ENCODE measurements at places on chromosomes 13 and 19.

- DNase-seq, result no peak
These were observed 31.8 kb downstream of the PEX11G start for GRCh38 chr19:7456964-7457541.

DNA sequence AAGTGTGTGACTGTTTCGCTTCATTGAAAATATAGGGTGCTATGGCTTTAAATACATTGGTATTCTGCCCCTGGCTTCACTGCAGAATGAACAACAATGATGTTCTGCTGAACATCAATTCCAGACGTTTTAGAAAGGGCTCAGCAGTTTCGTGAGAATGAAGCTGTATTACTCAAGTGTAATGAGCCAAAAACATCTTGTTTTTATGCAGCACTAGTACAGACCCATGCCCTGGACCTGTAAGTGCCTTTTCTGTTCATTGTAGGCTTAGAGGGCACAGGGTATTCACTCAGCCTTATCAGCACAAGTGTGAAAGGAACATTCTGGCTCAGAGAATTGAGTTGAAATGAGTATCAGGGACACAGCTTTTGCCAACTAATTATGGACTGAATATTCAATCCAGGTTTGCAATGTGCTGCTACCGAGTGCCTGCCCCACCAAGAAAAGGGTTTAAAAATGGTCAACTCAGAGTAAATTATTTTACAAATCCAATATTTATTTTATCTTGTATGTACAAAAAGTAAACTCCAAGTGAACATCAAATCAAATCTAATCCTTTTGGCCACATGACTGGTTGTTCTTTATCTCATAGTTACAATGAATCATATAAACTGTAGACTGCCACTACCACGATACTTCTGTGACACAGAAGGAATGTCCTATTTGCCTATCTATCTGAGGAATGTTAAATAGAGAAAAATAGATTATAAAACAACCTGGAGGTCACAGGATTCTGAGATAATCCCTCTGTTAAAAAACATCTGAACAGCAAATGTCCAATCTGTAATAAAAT, 362.8 kb downstream of the NALCN start:
- no peak for DNase-seq

GRCh38 chr19:24029941-24030636, 56.9 kb upstream of the ZNF254 start:
- no peak for DNase-seq

DNA sequence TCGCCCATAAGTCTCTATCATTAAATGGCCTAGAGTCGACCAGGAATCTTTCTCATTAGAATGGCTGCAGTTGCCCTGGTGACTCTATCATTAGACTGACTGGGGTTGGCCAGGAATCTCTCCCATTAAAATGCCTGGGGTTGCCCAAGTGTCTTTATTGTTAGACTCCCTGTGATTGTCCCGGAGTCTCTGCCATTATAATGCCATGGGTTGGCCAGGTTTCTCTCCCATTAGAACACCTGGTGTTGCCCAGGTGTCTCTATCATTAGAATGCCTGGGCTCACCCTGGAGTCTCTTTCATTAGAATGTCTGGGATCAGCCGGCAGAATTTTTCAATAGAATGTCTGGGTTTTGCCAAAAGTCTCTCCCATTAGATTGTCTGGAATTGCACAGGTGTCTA, 1459.3 kb downstream of the UQCRFS1 start:
- DNase-seq, result no peak
